ENCODE measurements at places on chromosomes 1 and 21.

- no peak for DNase-seq
Observed at GRCh38 chr1:6208723-6209660, 3.1 kb downstream of the RNF207 start.

GRCh38 chr21:36759348-36760083 is 60.6 kb downstream of the SIM2 start:
- DNase-seq = no peak

- DNase-seq = no peak
Observed at GRCh38 chr1:210607361-210607760, 278.7 kb downstream of the HHAT start.

- no peak for DNase-seq
Observed at GRCh38 chr21:45460611-45461368, 55.8 kb downstream of the COL18A1 start.

- DNase-seq = no peak
Observed at GRCh38 chr21:44006017-44006619, 6.0 kb upstream of the TRAPPC10 start.

- DNase-seq = no peak
Observed at GRCh38 chr1:3192825-3193224, 123.8 kb downstream of the PRDM16 start.

DNA sequence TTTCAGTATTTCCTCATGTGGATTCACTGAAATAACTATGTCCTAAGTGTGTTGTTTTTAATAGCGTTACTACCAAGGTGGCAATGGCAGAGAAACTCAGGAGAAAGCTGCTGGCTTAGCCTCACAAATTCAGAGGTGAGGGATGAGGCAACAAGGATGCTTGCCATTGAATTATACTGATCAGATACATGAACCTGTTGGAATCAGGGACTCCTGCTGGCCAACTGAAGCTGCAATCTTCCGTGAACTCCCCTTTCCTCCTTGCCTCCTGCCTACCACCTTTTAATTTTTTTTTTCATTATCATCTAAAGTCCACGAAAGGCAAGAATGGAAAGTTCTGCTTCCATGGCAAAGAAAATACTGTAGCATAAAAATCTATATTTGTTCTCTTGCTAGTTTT is 254.7 kb downstream of the NFIA start:
- no peak for DNase-seq

GRCh38 chr1:179881642-179882252 is 338 bp upstream of the TOR1AIP1 start:
- DNase-seq = no peak

- no peak for DNase-seq
Observed at GRCh38 chr21:38455403-38455802, 42.9 kb downstream of the ERG start.

DNA sequence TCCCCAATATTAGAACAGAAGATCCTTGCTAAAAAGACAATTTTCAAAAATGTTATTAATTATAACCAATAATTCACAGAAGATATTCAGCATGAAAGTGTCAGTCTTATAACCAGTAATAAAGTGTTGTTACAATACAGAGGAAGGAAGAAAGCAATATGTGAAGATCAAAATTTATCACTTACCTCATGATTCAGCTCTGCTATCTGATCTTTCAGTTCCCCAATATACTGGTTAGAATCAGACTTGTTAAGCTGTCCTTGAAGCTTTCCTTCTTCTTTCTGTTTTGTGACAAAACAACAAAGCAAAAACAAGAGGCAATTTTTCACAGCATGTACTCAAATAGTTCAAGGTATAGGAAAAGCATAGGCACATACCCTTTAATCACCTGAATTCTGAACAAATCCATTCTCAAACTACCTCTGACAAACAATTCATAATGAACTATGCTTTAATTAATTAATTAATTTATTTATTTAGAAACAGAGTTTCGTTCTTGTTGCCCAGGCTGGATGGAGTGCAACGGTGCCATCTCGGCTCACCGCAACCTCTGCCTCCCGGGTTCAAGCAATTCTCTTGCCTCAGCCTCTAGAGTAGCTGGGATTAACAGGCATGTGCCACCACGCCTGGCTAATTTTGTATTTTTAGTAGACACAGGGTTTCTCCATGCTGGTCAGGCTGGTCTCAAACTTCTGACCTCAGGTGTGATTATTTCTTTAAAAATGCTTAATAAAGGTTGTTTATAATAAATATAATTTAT is 76.9 kb upstream of the GFI1 start:
- DNase-seq = no peak

GRCh38 chr1:204960306-204961125 is 82.5 kb upstream of the CNTN2 start:
- no peak for DNase-seq

DNA sequence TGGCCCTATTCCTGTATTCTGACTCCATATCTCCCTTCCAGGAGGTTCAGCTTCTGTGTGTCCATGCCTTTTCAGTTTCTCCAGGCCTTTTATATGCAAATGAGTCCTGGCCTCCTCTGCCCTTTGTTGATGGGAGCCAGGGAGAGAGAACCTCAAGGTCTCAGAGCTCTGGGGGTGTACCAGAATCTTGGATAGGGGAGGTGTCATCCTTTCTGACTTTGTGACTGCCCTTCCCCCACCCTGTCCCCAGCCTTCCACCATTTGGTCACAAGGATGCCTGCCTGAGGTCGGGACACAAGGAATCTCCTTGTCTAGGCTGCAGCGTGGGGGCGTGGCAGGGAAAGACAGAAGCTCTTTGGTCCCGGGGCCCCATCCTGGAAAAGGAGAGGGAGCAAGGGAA is 18.6 kb downstream of the LURAP1 start:
- DNase-seq = no peak

GRCh38 chr1:36755303-36756230 is 272.9 kb upstream of the CSF3R start:
- no peak for DNase-seq

DNA sequence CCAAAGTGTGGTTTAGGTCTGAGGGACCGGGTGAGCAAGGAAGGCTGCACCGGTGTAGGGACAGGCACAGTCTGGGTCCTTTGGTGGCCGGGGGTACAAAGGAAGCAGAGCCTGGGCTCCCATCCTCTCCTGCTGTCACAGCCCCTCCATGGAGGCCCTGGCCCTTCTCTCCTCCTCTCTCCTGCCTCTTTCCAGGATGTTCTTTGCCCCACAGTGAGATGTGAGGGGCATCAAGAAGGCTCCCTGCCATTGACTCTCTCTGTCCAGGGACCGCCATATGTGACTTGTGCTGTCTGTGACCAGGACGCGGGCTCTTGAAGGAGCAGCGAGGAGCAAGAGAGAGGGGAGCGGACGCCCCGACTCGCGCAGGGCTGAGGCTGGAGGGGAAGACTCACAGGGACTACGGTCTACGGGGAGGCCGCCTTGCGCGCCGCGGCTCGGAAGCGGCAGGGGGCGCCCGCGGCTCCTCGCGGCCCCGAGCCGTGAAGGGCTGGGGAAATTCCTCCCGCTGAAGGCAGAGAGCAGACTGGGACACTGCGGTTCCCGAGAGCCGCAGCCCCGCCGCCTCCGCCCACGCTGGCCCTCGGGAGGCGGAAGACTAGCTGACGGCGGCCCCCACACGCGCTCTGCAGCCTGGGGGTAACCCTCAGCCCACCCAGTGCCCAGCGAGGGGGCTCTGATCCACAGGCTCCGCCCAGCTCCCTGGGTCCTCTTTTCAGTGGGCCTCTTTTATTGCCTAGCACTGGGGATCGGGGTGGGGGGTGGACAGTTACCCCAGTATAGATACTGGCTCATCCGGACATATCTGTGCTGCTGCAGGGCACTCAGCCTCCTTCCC is 40.8 kb downstream of the MAB21L3 start:
- DNase-seq = peak; percentile 71

DNA sequence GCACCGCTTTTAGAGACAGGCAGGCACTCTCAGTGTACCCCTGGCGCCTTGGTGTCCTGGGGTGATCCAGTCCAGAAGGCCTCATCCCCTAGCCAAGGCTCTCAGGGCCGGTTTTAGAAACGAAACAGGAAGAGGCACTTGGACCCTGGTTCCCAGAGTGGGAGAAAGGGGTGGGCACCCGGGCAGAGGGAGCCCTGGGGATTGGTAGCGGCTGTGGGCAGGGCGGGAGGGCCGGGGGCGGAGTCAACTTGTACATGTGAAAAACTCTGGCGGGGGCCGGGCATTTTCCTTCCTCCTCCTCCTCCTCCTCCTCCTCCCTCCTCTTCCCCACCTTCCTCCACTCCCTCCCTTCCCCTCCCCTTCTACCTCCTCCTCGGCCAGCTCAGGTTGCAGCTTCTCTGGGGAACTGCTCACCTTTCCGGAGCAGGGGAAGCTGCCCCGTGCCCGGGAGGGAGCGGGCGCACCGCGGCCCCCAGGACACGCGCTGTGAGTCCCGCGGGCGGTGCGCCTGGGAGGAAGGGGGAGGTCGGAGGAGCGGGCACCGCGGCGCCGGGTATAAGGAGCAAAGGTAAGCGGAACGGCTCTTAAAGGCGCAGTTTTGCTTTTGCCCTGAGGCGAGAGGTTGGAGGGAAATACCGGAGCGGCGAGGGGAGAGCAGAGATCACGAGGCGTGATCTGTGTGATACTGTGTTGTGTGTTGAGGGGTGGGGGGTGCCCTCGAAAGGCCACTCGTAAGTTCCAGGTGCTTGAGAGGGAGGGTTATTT is at the start of gene CDK18:
Gene CDK18, plus strand, starts transcription at position 359 of the 765 bp plus-strand sequence. CDS start 18,499 bp downstream, outside the sequence.
- DNase-seq = peak; percentile 44

DNA sequence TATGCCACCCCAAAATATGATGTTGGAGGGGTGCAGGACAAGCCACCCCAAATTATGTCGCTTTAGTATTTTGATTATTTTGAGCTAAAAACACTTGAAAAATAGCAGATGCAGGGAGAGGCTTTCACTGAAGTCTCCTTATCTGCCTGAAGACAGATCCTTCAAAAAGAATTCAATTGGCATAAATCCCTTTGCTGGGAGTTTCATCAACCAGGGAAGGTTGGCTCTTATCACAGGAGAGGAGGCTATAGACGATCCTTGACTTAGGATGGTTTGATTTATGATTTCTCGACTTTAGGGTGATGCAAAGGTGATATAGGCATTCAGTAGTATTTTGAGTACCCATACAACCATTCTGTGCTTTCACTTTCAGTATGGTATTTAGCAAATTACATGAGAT is 97.8 kb upstream of the CAMK1G start:
- no peak for DNase-seq

- DNase-seq = no peak
Observed at GRCh38 chr1:228353601-228354371, 52.8 kb downstream of the TRIM11 start.

- no peak for DNase-seq
Observed at GRCh38 chr1:86184426-86184825, 27.9 kb upstream of the COL24A1 start.

DNA sequence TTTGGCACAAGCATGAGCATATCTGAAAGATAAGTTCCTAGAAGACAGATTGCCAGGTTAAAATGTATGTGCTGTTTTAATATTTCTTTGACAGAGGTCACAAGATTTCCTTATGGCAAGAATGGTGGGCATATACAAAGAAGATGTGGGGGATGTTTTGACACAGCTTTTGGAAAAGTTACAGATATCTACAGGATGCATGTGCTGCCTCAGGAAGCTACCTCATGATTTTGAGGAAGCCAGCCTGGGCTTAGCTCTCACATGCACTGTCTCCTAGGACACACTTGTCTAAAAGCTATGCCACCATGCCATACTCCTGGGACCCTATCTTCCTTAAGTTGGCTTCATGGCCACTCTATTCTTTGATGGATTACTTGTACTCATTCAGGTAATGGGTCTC is 99.9 kb downstream of the C1orf94 start:
- no peak for DNase-seq

DNA sequence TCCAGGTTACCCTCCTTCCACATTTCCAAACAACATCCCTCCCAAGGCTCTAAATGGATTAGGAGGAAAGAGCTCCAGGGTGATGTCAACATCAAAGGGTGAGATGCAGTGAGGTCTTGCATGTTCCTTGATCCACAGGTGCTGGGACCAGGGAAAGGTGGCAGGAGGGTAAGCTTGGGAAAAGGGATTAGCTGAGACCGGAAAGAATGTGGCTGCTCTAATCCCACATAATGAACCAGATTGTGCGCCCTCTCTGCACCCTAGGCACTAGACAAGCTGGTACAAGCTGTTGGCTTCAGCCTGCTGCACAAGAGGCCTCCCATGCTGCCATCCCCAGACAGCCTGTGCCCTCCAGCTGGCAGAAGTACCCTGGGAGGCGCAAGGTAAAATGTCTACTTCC is 34.9 kb downstream of the PLXNA2 start:
- DNase-seq = no peak

GRCh38 chr21:42747746-42748351 is 94.4 kb downstream of the PDE9A start:
- DNase-seq = no peak

DNA sequence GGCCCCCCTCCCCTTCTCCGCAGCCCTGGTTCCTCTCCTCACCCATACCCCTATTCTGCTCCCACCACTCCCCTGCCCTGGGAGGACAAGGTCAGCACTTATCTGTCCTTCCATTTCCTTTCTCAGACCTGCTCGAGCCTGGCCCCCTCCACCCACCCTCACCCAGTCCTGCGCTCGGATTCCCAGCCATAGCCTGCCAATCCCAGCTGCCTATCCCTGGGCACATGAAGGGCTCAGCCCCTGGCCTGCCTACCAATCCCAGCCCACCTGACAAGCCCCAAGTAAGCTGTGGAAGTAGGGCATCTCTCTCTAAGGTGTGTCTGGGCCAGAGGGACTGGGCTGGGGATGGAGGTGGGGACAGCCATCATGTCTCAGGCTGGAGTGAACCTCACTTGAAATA is 5.4 kb downstream of the BLACAT1 start:
- no peak for DNase-seq

GRCh38 chr1:46168477-46168876 is 6.4 kb upstream of the TSPAN1 start:
- no peak for DNase-seq

GRCh38 chr1:60374537-60374936 is 301.0 kb upstream of the C1orf87 start:
- DNase-seq = no peak

DNA sequence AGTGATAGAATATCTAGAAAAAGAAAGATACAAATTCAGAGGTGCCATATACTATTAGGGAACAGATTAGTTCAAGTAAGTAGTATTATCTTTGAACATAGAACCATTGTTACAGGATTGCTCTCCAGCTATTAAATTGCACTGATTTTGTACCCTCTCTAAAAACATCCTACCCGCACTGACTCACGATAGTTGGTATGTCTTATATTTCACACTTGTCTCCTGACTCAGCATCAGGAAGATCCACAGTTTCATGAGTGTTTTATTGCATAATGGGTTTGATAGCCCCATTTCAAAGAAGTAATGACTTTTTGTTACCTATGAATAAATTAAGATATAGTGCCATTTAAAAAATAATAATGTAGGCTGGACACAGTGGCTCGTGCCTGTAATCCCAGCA is 6.0 kb downstream of the TATDN3 start:
- no peak for DNase-seq

DNA sequence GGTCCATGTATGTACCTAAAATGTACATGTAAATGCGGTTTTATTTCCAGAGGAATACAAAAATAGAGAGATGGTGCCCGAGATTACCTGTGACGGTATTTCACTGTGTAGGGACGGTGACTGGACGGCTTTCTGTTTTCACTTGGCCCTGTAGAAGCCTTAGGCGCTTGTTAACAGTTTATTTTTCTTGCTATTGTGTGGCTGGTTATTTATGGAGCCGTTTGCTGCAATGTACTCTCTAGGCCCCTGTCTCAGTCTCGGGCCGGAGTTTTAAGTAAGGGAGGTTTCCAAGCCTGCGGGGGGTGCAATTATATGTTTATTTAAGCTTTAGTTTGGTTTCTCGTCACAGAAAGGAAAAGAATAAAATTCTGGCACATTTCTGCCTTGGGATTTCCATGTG is 413 bp downstream of the EFCAB7 start:
- no peak for DNase-seq

All from activated CD4-positive, alpha-beta T cell treated with anti-CD3 and anti-CD28 coated beads, Interleukin-2, amount 50 U/mL, for 4 hours (primary cell).